ENCODE measurements at places on chromosomes 3 and 15.

- DNase-seq: no peak
Observed at GRCh38 chr3:15623535-15624440, 22.2 kb downstream of the BTD start.

DNA sequence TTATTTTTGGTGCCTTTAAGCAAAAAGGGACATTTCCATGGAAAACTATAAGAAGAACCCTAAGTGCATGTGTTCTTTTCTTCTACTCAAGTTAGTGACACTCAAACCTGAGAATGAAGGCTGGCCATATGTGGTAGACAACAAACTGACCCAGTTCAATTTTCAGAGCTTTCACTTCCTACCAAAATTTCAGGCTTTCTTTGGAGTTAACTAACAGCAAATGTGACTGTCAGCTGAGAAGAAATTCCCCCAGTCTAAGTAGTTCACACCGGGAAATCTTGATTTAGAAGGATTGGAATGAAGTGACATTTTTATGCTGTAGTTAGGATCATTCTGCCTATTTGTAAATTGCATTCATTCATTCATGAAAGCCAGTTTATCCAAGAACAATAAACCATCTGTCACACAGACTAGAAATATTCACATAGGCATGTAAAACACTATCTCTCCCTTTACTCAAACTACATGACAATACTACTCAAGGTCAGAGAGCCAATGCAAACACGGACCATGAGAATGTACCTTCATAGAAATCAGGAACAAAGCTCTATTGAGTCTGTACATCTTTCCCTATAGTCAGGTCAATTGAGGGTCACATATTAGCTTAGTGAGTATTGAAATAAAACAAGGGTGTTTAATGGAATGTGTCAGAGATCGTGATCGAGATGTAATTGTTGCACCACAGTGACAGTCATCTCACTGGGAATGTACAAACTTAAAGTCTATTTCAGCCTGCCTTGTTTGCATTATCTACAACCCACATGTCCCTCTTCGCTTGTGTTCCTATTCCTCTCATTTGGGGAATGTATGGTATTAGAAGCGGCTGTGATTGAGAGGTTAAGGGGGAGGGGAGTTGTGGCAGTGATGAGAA lies 113.8 kb upstream of the TGFBR2 start:
- DNase-seq: no peak

GRCh38 chr3:150161011-150161410 lies 190.3 kb upstream of the PFN2 start:
- no peak for DNase-seq

GRCh38 chr15:52348056-52348745 lies 52.6 kb upstream of the MYO5C start:
- no peak for DNase-seq

GRCh38 chr3:170324962-170325361 lies 32.6 kb upstream of the SKIL start:
- DNase-seq: no peak

DNA sequence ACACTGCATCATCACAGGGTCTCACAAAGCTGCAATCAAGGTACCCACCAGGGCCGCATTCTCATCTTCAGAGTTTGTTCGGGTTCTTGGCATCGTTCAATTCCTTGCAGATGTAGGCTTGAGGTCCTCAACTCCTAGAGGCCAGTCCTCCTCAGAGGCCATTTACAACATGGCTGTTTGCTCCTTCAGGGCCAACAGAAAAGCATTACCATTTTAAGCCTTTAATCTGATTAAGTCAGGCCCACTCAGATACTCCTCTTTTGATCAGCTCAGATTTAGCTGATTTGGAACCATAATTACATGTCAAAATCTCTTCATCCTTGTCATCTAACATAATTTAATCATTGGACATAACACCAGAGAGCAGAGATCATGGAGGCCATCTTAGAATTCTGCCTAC lies 55.4 kb downstream of the BFSP2 start:
- DNase-seq: no peak

- DNase-seq: no peak
Observed at GRCh38 chr15:58666957-58667356, 82.5 kb downstream of the ADAM10 start.

GRCh38 chr15:29711531-29711930 lies 110.7 kb downstream of the TJP1 start:
- DNase-seq: no peak

DNA sequence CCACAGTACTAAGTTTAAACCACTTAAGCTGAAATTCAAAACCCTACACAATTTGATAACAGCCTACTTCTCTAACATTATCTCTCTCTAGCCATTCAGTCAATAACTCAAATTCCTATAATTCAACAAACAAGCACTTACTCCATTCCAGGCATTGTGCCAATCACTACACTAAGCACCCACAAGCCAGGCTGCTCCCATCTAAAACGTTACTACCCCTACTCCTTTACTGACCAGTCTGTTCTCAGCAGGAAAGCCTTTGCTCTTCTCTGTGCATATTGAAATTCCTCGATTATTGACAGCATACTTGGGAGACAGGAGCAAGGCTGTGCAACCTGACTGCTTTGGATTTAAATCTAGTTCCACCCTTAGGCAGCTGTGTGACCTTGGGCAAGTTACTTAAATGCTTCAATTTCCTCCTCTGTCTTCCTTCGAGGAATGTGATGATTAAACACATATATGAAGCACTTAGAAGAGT lies 177.2 kb upstream of the THBS1 start:
- DNase-seq: no peak

GRCh38 chr3:84442533-84442932 lies 516.3 kb upstream of the CADM2 start:
- no peak for DNase-seq

DNA sequence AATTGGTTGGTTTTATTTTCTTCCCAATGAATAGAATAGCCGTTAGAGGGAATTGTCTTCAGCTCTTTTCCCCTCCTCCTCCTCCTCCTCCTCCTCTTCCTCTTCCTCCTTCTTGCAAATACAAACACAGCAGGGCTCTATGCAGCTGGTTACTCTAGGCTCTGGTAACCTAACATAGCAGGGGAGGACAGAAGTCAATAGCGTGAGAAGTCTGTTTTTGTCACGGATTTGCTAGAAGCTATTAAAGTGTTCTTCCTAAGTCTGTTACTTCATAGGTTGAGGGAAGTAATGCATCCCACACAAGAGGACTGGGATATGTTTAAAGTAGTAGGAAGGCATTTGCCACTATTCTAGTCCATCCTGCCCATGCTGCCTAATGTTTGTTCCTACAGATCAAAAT lies 374.7 kb upstream of the TPRG1 start:
- DNase-seq: no peak

- no peak for DNase-seq
Observed at GRCh38 chr15:40037721-40038120, 1.3 kb downstream of the SRP14 start.

DNA sequence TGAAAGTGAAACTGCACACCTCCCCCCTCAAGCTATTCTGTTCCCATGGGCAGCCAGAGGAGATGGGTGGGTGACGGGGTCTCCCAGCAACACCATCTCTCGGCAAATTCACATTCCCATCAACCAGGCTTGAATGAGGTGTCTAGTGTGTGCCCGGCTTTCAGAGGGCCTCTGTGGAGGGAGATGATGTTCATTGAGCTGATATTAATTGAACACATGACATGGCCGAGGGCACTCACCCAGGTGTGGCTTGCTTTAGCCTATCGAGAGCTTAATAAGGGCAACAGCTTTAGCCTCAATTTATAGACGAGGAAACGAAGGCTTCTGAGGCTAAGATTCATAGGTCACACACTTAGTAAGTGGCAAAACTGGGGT lies 288.0 kb downstream of the UACA start:
- no peak for DNase-seq

GRCh38 chr3:101074518-101074917 lies 81.3 kb upstream of the ABI3BP start:
- DNase-seq: no peak

GRCh38 chr3:173945806-173946205 lies 548.3 kb downstream of the NLGN1 start:
- no peak for DNase-seq

- no peak for DNase-seq
Observed at GRCh38 chr3:77040216-77040615, 317 bp downstream of the ROBO2 start.

GRCh38 chr15:69279636-69280035 lies 19.1 kb upstream of the PAQR5 start:
- DNase-seq: no peak

- no peak for DNase-seq
Observed at GRCh38 chr3:139774560-139775302, 97.0 kb upstream of the NMNAT3 start.

- DNase-seq: no peak
Observed at GRCh38 chr3:76403556-76403955, 618.2 kb upstream of the ZNF717 start.

GRCh38 chr3:156720826-156721225 lies 46.4 kb downstream of the TIPARP start:
- no peak for DNase-seq

GRCh38 chr3:133799794-133800585 lies 5.6 kb upstream of the SRPRB start:
- no peak for DNase-seq

DNA sequence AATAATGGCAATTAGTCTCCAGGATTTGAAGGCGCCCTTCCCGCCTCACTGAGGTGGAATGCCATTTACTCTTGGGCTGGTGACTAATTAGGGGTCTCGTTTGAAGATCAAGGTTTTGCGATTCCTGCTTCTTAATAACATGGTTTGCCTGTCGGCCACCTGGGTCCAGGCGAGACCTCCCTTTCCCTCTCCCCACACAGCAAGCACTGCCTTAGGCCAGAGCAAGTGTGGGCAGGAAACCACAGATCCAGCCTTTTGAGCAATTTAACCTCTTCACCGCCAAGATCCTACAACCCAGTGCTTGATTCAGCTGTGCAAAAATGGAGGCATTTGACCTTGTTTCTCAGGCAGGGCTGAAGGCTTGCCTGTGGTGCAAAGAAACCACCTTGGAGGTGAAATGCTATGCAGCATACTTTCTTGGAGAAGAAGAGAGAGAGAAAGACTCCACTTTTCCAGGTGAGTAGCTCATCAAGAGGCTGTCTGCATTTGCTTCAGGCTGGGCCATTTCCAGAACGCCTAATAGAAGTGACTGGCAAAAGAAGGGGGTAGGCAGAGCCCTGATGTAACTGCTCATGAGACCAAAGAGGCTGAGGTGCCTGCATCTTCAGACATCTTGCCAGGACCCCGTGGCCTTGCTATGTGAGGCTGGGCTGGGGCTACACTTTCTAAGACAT lies 34.1 kb upstream of the WNT5A start:
- DNase-seq: no peak

DNA sequence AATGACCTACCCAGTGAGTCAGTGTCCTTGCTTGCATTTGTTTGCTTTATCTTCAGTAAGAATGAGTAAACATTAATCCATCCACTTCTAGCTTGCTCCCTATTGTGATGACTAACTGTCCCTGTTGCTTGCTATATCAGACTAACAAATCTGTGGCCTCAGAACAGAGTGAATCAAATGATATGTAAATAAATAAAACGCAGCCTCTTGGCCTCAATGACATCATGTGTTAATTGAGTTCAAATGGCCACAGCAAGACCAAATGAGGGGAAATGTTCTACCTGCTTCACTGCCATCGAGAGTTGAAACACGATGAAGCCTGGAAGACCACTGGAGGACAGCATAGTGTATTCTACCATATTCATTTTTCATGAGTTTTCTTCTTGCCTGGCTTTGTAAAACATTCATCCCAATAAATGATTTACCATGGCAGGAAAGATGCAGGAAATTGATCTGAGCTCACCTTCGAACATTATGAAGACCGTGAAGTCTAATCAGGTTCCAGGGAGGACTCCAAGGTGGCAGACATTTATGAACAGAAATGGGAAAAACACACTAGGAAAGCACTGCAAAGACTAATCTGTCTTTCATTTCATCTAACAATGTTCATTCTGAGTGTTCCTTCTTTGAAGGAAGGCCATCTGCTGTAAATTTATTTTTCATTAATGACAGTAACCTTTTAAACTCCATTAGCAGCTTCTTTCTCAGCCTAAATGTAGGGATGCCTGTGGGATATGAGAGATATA lies 1144.5 kb downstream of the TUSC7 start:
- no peak for DNase-seq

GRCh38 chr15:52183562-52184173 lies 7.5 kb downstream of the GNB5 start:
- DNase-seq: no peak

DNA sequence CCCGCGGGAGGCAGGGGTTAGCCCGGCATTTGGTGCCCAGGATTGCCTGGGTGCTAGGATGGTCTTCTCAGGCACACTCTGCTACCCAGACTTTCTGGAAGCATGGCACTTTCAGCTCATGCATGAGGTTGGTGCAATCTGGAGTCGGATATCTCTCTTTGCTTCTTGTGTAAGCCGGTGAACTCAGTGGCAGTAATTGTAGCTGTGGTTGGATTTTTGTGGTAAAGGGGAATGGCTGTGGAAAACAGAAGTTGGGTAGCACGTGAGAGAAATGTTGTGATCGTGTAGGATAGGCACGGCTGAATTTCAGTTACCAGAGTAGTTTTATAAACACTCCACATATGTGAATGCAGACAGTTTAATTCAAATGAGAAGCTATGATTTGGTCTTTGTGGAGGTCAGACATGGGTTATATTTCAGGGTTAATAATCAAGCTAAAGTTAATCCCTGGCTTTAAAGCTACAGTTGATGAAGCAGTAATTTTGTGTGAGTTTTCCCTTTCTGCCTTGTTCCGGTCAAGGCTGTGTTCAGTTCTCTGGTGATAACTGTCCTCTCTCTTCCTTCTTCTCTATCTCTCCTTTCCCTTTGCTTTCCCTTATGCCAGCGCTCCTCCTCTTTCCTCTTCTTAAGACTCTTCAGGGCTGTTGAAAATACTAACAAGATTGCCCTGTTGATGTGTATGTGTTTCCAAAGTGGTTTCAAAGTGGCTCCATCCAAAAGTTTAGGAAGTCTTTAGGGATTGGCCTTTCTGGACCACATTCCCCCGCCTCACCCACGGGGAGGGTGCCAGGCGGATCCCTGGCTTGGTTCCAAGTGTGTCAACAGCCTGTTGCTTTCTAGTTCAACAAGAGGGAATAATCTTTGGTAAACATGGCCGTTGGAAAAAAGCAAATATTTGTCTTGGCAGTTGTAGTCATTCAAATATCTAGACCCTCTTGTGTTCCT lies 404.6 kb upstream of the C2CD4B start:
- no peak for DNase-seq

- no peak for DNase-seq
Observed at GRCh38 chr15:64426845-64427465, 33.4 kb upstream of the ZNF609 start.

DNA sequence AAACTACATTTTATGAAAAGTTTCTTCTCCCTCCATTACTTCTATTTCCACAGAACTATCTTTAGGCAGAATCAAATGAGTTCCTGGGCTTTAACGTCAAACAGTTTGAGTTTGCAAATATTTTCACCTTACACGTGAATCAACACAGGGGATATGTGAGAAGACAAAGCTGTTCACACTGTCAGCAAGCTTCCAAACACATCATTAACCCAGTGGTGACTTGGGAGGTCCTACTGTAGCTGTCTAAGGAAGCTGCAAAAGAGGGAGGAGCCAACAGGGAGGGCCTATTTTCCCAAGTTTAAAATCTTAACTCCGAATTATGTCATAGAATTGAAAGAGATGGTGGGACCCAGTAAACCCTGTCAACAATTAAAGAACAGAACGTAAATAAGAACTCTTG lies 337.8 kb upstream of the DNAJC19 start:
- DNase-seq: no peak

GRCh38 chr3:62874711-62875557 lies at the start of gene CADPS:
Gene CADPS (minus strand): TSS chr3:62875416. CDS start chr3:62875029, 387 bp downstream.
- DNase-seq: no peak

Data from stimulated activated CD4-positive, alpha-beta T cell treated with anti-CD3 and anti-CD28 coated beads, Interleukin-1b, Interleukin-23, amount 100 ng/mL, for 1 hour (primary cell).